ENCODE measurements at places on chromosomes 7 and 10.

DNA sequence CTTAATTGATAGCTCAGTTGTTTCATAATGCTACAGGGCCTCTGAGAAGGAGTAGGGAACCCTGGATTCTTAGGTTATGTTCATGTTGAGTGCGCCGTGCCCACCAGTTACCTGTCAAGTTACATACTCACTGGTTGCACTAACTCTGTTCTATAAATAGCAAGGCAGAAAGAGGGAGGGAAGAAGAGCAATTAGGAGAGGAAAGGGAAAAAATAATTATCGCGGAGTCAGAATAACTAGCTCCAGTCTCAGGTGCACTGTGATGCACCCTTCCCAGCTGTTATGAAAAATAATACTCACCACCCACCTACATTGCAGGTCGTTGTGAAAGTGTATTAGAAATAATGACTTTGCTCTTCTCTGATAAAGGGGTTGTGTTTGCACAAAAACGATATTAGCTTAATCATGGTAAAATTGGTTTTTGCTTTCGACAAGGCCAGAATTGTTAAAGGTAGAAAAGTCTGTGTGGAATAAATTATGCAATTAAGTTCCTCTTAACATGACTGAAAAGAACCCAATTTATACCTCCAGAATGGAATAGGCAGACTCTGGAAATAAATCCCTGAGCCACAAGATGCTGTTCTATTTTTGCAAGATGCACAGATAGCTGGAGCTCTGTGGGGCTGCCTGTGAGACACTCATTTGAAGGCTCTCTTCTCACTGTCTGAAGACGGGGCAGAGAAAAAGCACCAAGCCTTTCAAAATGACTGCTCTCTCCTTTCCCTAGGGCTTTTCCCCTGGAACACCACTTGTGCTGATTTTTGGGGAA is 137.6 kb upstream of the PITRM1 start:
- DNase-seq = no peak

- DNase-seq = no peak
Measured at GRCh38 chr7:34396437-34397064, 261.5 kb upstream of the NPSR1 start.

DNA sequence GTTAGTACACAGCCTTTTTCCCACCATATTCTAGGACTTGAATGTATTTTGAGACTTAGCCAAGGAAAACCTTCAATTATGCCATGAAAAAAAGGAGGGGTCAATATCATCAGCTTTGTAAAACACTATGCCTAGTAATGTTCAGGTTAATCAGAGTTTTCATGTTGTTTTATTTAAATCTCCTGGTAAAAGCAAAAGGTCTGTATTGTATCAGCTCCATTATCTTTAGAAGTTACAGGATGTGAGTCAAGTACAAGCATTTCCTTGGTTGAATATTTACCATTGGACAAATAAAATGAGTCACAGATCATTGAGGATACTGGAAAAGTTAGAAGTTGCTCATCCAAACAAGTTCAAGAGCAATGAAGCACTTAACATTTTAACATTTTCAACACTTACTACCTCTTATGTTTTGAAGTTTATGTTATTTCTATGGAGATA is 89.9 kb upstream of the CAPZA2 start:
- DNase-seq = no peak

DNA sequence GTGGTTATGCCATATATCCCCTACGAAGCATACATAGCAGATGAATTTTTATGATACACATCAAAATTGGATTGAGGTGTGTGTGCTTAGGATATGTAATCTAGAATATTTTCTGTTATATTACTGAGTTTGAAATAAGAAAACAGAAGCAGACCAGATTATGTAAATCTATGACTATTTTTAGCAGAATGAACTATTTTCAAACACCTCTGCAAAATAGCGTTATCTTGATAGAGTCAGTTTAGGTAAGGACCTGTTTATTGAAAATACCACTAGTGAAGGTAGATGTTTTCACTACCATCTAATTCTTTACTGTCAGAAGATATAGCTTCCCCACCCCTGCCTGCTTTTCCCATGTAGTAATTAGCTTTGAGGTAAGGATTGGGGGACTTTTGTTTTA is 9.1 kb downstream of the LANCL2 start:
- DNase-seq = no peak

- DNase-seq = peak; percentile 91
Measured at GRCh38 chr10:67837541-67838314, at the start of gene DNAJC12. Gene DNAJC12, minus strand, starts transcription at chr10:67838188. Its CDS starts 177 bp downstream, at chr10:67838011.

DNA sequence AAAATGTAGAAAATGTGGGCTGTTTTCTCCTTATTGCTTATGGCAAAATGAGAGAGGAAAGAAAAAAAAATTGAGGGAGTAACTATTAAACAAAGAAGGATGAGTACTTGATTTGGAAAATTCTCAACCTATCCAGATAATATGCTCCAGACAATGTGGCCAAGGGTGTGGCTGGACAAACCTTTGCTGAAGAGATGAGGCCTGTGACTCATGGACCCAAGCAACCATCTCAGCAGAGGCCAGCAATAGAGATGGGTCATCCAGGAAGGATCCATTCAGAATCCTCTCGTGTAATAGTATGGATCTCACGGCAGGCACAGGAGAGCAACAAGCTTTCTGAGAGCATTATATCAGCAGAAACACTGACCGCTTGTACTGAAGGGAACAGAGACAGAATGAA is 120.3 kb upstream of the CELF2 start:
- no peak for DNase-seq

GRCh38 chr10:132942101-132943057 is at the start of gene CFAP46:
Gene CFAP46, minus strand, starts transcription at chr10:132942570. Its CDS starts 86 bp downstream, at chr10:132942484.
- DNase-seq = no peak

DNA sequence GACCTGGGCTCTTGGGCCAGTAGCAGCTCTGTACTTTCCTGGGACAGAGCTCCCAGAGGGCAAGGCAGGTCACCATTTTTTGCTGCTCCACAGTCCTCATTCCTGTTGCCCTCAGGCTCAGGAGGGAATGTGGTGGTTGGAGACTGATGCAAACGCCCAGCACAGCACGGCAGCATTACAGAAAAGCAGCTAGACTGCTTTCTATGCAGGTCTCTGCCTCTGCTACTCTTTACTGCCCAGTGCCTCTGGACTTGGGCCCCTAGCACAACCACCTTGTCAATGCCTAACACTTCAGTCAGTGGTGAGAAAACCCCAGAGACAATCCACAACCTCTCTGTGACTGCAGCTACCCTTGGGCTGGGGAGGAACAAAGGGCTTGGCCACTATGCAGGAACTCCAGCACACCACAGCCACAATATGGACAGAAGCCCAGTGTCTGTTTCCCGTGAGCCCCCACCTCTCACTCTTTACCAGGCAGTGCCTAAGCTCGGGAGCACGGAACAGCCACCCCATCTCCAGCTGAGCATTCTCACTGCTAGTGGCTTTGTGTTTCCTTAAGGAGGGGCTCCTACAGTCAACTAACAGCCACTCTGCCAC is 790.6 kb downstream of the PCDH15 start:
- DNase-seq = no peak

- DNase-seq = no peak
Measured at GRCh38 chr7:74489997-74490945, 36.6 kb downstream of the GTF2IRD1 start.

DNA sequence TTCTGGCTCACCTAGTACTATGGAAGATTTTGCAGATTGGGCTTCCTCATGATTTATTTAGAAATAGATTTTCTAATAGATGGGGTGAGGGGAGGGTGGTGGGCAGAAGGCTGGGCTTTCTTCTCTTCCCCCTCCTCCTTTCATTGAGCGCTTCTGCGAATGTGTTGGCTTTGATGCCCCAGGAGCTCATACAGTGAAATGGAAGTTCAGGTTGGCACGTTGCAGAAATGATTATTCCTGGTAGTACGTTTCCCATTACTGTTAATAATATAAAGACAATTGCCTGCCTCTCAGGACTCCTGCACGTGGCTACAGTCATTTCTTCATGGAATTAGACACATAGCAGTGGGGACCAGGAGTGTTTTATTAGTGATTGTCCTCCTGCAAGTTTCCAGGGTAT is 39.8 kb downstream of the TCF7L2 start:
- no peak for DNase-seq

DNA sequence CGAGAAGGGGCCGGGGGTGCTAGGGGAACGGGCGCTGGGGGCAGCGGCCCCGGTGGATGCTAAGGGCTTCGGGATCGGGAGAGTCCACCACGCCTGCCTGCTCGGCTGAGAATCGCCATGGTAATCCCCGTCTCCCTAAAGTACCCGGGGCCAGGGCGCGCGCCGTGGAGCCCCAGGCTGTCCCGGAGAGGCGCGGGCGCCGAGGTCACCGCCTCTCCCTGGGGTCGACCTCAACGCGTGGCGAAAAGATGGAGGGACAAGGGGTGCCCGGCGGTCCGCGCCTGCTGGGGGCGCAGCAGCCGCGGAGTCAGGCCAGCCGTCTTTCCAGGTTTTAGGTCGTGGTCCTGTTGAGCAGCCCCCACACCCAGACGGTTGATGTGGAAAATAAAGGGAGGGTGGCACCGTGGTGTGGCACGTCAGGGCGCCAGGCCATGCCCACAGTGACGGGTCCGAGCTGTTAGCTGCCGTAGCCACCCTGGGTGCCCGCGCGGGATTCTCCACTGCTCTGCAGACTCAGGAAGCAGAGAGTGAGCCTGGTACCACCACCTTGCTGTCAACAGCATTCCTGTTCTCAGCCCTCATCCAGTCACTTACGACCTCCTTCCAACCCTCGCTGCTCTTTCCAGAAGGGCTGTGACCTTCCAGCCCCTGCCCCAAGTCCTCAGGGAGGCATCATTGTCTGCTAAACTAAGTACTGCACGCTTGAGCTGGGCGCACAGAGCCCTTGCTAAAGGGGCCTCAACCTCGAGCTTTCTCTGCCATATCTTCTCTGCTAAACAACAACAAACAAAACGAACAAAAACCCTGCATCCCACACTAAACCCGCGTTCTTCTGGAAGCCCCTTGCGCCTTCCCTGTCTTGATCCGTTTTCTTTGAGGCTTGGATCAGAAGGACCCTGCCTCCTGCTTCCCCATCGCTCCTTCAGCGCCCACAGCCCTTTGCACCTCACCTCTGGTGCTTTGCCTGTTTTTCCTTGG is 666 bp downstream of the SMKR1 start:
- no peak for DNase-seq

- DNase-seq = no peak
Measured at GRCh38 chr10:35152992-35153391, 26.3 kb downstream of the CREM start.

DNA sequence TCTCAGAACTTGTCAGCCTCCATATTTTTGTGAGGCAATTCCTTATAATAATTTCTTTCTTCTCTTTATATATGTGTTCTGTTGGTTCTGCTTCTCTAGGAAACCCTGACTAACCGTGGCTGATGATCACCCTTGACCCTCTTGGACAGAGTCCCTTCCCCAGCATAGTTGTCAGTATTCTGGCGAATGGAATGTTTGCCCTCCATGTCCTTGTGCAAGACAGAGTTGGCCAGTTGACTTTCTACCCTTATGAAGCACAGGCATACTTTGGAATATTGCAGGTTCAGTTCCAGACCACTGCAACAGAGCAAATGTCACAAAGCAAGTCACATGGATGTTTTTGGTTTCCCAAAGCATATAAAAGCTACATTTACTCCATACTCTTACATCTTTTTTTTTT is 297.7 kb upstream of the SHH start:
- no peak for DNase-seq
